ENCODE measurements at places on chromosomes 1 and 21.
A peak's percentile ranks its signal among the peaks of the same experiment; 100 is the strongest.

DNA sequence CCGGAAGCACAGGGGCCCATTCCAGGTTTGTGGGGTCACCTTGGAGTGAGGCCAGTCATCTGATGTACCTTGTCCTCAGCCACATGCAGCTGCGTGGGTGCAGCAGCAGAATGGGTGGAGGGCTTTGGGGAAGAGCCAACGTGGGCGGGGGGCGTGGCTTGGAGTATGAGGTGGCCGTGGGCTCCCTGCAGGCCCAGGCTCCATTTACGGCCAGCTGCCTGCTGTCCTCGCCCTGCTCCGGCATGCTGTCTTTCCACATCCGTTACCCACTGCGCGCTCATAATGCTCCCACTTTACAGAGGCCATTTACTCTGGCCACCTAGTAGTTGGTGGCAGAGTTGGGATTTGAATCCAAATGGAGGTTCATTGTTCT, 27.8 kb upstream of the TINAGL1 start:
- no peak for DNase-seq

- DNase-seq = no peak
Observed at GRCh38 chr1:230091473-230092231, 24.6 kb downstream of the GALNT2 start.

DNA sequence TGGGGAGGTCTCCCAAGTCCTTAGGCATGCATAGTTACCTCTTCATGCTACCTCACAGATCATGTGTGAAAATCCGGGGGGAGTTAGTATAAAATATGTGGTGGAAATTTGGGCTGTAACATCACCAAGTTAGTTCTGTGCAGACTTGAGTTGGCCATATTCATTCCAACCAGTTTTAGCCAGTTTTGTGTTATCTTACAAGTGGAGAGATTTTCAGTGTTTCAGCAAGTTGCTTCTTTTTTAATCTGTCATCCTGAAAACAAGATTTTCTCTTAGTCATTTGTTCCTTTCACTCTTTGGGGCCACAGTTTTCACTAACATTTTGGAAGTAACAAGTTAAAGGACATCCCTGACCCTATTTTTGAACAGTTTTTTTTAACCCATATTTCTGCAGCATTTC, 11.3 kb downstream of the SLC25A24 start:
- DNase-seq = no peak

DNA sequence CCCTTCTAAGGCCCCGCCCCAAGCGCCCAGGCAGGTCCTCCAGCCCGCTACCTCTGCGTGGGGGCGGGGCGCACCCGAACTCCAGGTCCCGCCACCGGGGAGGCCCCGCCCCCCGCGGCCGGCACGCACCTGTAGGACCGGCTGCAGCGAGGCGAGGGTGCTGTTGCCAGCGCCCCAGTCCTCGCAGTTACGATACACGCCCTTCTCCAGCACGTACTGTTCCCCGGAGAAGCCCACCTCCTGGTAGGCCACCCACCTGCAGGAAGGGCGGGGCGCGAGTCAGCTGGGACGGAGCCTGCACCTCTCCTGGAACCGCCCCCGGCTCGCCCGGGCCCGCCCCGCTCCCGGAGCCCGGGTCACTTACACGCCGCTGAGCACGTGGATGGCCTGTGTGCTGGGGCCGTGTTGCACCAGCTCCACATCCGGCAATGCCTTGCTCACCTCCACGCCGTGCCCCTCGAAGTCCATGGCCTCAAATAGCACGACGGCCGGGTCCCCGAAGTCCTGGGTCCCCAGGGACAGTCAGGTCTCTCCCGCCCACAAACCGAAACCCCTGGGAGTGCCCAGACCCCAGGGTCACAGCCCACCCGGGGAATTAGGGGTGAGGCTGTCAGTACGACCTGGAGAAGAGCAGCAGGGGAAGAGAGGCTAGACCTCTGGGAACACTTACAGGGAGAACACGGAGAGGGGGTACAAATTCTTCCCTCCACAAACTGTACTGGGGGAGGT, 17.3 kb downstream of the CRYBG2 start:
- DNase-seq = peak; percentile 49

GRCh38 chr1:79373481-79374125, 367.1 kb upstream of the ADGRL4 start:
- DNase-seq = no peak

GRCh38 chr1:82044111-82044510, 243.4 kb downstream of the ADGRL2 start:
- no peak for DNase-seq

GRCh38 chr1:28073867-28074266, 14.5 kb downstream of the EYA3 start:
- no peak for DNase-seq
